ENCODE measurements at places on chromosomes 4 and X.

DNA sequence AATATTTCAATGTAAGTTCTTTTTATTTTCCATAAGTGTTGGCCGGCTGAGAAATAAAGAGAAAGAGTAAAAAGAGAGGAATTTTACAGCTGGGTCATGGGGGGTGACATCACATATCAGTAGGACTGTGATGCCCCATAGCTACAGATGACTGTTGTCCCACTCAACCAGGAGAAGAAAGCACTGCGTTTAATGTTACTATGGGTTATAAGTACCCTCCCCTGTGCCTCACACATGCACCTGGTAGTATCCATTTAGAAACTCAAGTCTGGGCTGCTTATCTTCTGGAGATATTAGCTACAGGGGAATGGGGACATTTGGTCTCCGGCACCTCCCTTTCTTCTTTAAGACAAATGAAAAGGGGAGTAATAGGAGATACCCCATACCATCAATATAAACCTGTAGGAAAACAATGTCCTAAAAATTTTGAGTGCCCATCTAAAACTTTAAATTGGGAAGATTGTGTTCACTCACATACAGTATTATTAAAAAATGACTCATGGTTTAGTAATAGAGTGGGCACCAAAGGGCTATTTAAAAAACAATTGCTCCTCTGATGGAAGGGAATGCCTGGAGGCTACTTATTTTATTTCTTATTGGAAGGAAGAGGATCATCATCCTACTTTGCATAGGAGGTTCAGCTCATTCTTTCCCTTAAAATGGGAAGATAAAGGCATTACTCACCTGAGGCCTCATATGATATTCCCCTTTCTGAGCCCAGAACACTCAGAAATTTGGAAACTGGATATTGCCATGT lies 18.2 kb downstream of the UGT2B11 start:
- no peak for DNase-seq

DNA sequence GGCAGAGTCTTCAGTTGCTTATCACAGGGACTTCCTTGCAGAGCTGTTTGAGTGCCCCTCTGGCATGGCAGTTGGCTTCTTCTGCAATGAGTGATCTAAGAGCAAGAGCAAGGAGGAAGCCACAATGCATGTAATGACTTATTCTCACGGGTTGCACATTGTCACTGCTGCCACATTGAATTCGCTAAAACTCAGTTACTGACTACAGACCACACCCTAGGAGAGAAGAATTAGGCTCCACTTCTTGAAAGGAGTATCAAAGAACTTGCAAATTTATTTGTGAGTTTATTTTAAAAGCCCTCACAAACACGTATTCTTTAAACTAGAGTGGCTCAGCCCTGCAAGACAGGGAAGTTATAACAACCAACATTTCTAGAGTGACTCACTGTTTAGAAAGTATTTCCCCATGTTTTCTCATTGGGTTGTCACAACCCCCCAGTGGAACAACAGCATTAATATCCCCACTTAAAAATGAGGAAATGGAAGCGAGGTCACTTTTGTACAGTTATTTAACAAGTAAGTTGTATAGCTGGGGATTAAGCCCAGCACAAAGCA lies 32.4 kb upstream of the RBPJ start:
- DNase-seq: peak; percentile 79

- DNase-seq: no peak
Measured at GRCh38 chrX:97045470-97045869, 161.8 kb downstream of the RPA4 start.

DNA sequence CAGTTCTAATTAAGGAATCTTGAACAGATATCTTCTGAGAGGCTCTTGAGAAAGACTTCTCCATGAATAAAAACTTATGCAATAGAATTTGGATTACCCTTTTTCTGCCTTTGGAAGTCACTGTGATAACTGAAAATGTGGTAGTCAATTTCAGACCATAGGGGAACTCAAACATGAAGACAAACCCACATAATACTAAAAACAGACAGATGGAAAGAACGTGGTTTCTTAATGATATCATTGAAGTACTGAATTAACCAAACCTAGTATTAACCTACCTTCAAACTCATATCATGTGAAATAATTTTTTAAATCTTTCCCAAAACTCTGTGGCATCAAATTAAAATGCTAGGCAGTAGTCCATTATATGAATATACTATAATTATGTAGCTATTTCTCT lies 153.5 kb downstream of the CAMK2D start:
- no peak for DNase-seq

DNA sequence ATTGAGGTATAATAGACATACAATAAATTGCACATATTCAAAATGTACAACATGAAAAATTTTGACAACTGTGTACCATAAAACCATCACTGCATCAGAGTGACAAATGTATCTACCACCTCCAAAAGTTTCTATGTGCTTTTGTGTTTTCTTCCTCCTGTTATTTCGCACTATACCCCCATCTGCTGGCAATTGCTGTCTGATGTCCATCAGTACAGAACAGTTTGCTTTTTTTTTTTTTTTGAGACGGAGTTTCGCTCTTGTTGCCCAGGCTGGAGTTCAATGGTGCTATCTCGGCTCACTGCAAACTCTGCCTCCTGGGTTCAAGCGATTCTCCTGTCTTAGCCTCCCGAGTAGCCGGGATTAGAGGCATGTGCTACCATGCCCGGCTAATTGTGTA lies 154.3 kb upstream of the GIMD1 start:
- peak; percentile 49 for DNase-seq

- peak; percentile 74 for DNase-seq
Measured at GRCh38 chrX:72621625-72622485, 49.2 kb upstream of the HDAC8 start.

- peak; percentile 14 for DNase-seq
Measured at GRCh38 chr4:140876615-140877364, 120.6 kb upstream of the TBC1D9 start.

- no peak for DNase-seq
Measured at GRCh38 chrX:53677286-53677685, 9.2 kb downstream of the HUWE1 start.

DNA sequence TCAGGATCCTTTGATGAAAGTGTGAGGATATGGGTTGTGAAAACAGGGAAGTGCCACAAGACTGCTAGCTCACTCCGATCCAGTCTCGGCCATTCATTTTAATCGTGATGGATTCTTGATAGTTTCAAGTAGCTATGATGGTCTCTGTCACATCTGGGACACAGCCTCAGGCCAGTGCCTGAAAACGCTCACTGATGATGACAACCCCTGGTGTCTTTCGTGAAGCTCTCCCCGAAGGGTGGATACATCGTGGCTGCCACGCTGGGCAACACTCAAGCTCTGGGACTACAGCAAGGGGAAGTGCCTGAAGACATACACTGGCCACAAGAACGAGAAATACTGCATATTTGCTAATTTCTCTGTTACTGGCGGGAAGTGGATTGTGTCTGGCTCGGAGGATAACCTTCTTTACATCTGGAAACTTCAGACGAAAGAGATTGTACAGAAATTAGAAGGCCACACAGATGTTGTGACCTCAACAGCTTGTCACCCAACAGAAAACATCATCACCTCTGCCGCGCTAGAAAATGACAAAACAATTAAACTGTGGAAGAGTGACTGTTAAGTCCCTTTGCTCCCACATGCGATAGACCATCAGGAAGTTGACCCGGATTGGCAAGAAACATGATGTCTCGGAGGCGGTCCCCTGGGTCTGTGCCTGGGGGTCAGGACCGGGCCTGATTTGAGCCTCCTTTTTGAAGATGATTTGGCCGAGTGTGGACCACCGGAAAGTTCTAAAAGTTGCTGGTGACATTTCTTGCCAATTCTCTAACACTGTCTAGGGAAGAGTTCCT lies 22.2 kb downstream of the LIAS start:
- no peak for DNase-seq

- DNase-seq: peak; percentile 20
Measured at GRCh38 chrX:133542476-133542875, 127.2 kb upstream of the GPC4 start.

- DNase-seq: peak; percentile 1
Measured at GRCh38 chr4:40423735-40424134, 88.6 kb downstream of the CHRNA9 start.

DNA sequence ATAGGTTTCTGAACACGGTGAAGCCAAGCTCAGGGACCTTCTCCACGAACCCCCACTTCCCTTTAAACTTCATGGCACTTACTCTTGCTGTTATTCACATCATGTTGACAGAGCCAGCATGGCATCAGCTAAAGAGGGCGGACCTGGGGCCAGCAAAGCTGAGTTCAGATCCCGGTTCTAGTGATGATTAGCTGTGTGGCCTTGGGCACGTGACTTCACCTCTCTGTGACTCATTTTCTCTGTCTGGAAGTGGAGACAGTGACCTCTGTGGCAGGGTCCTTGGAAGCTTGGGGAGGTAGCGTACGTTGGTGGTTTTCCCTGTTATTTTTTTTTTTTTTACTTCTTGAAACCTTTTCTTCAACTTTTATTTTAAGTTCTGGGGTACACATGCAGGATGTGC lies 13.4 kb downstream of the EVC start:
- DNase-seq: no peak

DNA sequence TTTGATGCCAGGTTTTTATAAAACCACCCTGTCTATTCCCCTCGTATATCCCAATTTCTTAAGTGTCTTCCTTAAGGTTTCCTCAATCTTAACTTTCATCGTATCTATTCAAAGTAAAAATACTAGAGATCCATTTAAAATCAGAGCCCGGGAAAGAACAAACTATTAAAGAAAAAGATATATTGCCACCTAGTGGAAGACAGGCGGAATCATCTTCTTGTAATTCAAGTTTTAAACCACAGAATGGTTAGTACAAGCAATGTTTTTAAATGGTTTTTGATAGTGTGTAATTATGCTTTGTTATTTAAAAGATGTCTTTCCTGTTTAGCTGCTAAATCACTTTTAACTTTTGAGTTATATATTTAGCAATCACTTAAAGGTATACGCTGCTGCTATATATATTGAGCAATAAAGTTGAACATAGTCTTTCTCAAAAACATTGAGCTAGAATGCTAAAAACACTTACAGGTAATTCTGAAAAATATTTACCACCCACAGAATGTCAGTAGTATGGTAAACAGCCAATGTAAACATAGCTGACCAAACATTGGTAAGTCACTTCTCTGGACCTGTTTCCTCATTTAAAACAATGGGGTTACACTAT lies 18.2 kb downstream of the PRDM8 start:
- no peak for DNase-seq

DNA sequence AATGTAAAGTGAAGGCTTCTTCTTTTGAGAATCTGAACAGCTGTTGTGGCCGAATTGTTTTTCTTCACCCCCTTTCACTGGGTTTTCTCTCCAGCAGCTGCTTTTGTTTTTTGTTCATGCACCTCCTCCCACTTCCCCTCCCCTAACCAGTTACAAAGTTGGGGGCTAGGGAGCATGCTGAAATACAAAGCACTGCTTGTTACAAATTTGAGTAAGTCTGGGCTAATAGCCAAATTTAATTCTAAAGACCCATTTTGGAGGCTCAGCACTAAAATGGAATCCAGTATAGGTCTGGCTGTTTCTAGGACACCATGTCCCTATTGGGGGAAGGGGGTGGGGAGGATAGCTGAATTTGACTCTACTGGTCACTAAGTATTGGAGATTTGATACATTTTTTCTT lies 89.2 kb upstream of the GPM6B start:
- DNase-seq: no peak

DNA sequence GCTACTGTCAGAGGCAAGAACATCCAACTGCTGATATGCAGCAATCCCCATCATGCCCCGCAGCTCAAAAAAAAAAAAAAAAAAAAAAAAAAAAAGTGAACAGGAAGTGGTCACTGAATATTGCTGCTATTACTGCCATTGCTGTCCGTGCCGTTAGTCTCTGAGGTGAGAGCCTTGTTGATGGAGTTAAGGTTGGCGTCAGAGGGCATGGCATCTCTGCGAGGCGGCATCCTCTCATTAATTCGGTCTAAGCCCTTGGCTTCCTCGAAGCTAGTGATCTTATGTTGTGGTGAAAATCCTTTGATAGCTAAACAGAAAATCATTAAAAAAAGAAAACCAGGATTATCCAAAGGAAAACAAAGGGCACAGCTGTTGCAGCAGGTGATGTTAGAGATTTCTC lies 321.6 kb downstream of the PPP3CA start:
- DNase-seq: no peak

DNA sequence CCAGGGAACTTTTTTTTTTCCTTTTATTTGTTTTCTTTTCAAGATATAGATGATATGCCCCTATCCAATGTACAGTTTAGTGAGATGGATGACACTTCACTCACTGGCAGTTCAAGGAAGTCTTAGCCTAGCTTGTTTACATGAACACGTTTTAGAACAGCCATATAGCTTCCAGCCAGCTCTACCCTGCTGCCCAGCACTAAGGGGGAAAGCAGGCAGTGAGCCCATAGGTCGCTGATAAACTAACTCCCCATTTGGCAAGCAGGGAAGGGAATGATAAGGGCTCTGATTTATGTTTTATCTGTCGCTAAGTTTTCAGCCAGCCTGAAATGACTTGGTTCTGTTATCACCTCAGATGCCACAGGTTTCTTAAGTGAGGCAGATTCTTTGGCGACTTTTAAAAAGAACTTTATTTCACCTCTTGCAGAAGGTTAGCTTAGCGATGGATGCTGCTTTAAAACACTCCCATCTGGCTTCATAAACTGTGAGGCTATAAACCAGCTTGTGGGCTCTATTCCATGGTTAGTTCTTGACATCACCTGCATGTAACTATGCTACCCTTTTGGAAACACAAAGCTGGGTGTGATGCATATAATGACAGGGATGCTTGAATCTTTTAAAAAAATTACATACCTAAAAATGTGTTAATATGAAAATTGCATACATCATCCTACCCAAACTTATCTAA lies 348.4 kb downstream of the FBXO8 start:
- no peak for DNase-seq

DNA sequence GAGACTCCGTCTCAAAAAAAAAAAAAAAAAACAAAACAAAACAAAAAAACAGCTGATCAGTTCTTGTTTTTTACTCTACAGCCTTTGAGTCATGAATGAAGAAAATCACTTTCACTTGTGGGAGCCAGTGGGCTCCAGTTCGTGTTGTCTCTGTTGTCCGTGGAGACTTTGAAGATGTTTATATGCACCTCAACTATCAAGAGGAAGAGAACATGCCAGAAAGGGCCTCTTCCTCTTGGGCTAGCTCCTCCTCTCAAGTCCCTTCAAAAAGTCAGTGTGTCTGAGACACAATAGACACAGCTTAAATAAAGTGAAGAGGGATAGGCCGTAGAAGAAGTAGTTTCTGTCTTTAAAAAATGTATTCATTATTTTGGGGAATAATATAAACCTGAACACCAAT lies 182.7 kb downstream of the KDR start:
- no peak for DNase-seq

DNA sequence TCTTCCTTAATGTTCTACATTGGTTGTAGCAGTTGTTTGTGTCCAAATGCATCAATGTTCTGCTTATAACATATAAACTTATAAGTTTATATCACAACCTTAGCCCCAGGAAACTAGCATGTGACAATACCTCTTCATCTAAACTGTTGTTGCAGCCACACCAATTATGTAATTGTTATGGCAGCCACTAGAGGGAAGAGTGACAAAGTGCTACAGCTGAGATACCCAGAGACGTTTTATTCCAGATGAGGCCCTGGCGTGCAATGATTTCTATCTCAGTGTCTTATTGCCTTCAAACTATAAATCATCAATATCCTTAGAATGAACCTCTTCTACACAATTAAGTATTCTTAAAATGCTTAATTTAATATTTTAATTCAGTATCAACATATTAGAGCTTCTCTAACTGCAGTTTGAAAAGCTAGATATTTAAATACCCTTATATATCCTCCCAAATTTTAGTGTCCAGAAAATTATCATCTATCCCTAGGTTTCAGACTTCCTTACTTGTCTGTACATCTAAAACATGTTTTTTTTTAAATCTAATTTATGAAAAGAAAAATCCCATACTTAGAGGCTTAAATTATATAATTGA lies 171.6 kb downstream of the PCDH10 start:
- peak; percentile 2 for DNase-seq

Measured in foreskin fibroblast (primary cell).